ENCODE measurements at places on chromosomes 3 and 15.

- no peak for DNase-seq
These were observed 11.3 kb downstream of the PFN2 start for GRCh38 chr3:149959443-149959842.

GRCh38 chr3:48256557-48256956 is 15.7 kb downstream of the ZNF589 start:
- DNase-seq: no peak

GRCh38 chr3:101725890-101726275 is 1.5 kb downstream of the CEP97 start:
- no peak for DNase-seq

GRCh38 chr3:40414270-40414669 is 27.3 kb downstream of the ENTPD3 start:
- no peak for DNase-seq

DNA sequence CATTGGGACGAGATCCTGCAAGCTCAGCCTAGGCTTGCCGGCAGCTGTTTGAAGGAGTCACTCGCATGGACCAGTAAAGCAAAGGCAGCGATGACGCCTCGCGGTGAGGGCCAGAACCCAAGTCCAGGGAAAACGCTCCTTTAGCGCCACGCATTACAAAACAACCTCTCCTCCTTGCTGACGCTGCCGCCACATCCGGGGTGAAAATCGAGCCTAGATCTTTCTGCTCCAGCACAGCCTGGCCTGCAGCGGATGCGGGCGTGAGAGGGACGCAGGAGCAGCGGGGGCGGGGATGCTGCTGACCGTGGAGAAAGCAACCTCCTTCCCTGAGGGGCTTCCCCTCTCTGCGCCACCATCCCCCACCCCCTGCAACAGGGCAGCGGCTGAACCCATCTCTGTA is 46.7 kb downstream of the CASR start:
- DNase-seq: no peak

- peak; percentile 59 for DNase-seq
These were observed 19.6 kb downstream of the CLK3 start for GRCh38 chr15:74635228-74635627.

GRCh38 chr3:197224034-197224444 is 74.4 kb downstream of the DLG1 start:
- peak; percentile 77 for DNase-seq

GRCh38 chr15:22981051-22981840 is 1.1 kb upstream of the CYFIP1 start:
- DNase-seq: no peak

Data from AML-193 (cell line).